Stimulated activated CD8-positive, alpha-beta memory T cell treated with anti-CD3 and anti-CD28 coated beads, Interleukin-2, amount 100 ng/mL, for 1 hour (primary cell): ENCODE measurements at places on chromosomes 5 and 9.

GRCh38 chr9:112970939-112971338 is 41.1 kb downstream of the ZNF883 start:
- DNase-seq, result no peak

DNA sequence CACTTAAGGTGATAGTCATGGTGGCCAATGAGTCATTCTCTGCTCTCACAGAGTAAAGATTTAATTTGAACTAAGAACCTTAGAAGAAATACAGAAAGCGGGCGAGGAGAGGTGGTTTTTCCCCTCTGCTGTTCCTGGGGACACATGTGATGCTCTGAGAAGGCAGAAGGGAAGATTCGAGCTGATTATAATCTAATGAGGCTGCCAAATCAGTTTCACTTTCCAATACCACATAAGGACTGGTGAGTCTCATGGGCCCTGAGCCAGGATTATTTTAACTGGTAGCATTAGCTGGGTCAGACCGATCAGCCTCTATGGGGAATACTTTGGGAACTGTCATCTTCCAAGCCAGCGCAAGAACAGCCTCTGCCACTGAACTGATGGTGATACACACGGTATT is 116.5 kb downstream of the SLC1A3 start:
- no peak for DNase-seq

- DNase-seq, result no peak
These were observed 13.9 kb upstream of the UNC5A start for GRCh38 chr5:176796411-176796810.

DNA sequence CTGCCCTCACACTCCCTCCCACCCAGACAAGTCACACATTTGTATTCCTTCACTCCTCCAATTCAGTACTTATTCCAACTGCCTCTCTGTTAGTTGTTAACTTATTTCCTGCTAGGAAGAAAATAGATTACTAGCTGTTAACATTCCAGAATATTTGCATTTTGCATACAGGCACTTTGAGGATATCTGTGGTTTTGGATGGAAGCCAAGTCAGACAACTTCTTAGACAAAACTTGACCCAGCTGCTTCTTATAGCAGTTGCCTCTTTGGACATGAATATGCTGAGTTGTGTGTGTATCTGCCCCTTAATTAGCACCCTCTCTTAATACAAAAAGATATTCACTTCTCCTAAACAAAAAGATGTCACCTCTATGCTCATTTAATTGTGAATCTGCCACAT is 1280.6 kb upstream of the ACO1 start:
- DNase-seq, result no peak

GRCh38 chr9:114592356-114592755 is 4.8 kb downstream of the ATP6V1G1 start:
- no peak for DNase-seq

- no peak for DNase-seq
These were observed 17.9 kb downstream of the ADGRD2 start for GRCh38 chr9:124468061-124468740.

GRCh38 chr5:73218552-73219171 is 45.7 kb downstream of the TMEM174 start:
- no peak for DNase-seq

DNA sequence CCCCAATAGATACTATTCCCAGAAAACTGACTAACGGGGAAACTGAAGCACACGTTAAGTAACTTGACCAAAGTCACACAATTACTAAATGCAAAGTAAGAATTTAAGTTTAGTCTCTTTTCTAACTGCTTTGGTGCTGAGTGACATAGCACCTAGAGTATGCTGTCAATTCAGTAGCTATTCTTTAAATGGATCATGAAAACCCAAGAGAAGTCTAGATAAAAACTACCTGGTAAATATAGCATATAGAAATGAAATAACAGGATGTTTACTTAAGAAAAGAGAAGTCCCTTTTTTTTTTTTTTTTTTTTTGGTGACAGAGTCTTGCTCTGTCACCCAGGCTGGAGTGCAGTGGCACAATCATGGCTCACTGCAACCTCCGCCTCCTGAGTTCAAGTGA is 129.2 kb downstream of the PDE4D start:
- DNase-seq, result no peak

DNA sequence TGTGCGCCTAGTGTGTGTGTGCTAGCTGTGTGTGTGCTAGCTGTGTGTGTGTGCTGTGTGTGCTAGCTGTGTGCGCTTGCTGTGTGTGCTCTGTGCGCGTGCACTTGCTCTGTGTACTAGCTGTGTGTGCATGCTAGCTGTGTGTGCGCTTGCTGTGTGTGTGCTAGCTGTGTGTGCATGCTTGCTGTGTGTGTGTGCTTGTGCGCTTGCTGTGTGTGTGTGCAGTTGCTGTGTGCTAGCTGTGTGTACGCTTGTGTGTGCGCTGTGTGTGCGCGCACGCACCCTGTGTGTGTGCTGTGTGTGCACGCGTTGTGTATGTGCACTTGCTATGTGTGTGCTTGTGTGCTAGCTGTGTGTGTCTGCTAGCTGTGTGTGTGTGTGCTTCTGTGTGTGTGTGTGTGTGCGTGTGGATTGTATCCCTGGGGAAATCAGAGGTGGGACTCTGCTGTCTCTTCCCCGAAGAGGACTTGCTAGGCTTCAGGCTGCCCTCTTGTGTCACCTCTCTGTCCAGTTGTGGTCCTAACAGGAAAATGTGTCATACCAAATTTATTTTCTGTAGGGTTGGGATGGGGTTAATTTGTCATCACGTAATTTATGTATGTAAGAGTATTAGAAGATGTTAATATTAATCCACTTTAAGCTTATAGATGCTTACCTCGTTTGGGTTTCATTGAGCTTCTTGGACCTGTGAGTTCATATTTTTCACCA is 38.9 kb downstream of the TPPP start:
- DNase-seq, result no peak

DNA sequence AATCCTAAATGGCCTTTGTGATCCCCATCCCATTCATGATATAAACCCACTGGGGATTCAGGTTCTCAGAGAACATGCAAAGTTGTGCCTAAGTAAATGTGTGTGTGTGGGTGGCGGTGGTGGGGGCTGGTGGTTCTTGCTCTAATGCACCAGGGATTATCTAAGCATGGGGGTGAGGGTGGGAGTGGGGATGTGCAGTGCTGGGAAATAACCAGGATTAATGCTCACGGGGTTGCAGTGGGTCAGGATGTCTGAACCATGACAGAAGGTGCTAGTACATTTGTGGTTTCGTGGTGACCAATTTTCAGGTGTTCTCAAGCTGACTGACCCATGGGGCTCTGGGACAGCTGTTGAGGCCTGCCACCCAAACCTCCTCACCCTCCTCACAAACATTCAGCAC is 101.0 kb downstream of the ZNF608 start:
- DNase-seq, result no peak

DNA sequence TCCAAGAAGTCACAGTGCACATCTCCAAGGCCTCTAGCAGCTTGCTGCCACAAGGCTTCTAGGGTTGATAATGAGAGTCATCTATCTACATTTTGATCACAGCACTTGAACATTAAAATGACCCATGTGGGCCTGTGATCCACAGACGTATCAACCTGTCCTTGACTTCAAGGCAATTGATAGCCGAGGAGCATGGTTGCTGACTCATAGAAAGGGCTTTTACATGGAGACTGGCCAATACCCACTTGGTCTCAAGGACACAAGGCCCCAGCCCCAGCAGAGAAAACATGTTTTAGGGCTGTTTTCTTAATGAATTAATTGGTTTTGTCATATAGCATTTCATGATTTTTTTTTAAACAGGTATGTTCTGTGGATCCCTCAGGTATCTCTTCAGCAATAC is 314.0 kb downstream of the SEMA5A start:
- DNase-seq, result no peak

GRCh38 chr5:16750445-16750844 is 133.6 kb upstream of the RETREG1 start:
- no peak for DNase-seq

GRCh38 chr9:14790628-14791027 is 68.1 kb upstream of the CER1 start:
- DNase-seq, result no peak

DNA sequence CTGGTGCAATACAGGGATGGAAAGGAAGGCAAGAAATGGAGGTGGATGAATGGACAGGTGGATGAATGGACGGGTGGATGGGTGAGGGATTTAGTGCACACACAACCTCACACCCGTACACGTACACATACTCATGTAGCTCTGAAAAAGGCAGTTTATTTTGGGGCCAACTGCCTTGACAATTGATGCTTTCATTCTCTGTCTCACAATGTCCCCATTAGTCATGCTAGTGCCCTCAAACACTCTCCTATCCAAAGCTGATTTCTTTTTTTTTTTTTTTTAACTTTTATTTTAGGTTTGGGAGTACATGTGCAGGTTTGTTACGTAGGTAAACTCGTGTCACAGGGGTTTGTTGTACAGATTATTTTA is 495.0 kb downstream of the DMAC1 start:
- DNase-seq, result no peak

GRCh38 chr9:87641067-87641466 is 84.9 kb upstream of the CTSL start:
- no peak for DNase-seq

GRCh38 chr5:11289733-11290132 is 528.7 kb upstream of the DAP start:
- no peak for DNase-seq

- DNase-seq, result no peak
These were observed 33.6 kb downstream of the IRF1 start for GRCh38 chr5:132456987-132457361.

DNA sequence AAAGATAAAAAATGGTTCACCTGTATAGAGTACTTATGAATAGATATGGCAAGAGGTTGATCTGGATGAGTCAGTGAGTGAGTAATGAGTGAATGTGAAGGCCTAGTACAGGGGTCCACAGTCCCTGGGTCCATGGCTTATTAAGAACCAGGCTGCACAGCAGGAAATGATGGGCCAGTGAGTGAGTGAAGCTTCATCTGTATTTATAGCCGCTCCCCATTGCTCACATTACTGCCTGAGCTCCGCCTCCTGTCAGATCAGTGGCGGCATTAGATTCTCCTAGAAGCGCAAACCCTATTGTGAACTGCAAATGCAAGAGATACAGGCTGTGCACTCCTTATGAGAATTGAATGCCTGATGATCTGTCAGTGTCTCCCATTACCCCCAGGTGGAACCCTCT is 307.7 kb upstream of the ZNF608 start:
- DNase-seq, result no peak

DNA sequence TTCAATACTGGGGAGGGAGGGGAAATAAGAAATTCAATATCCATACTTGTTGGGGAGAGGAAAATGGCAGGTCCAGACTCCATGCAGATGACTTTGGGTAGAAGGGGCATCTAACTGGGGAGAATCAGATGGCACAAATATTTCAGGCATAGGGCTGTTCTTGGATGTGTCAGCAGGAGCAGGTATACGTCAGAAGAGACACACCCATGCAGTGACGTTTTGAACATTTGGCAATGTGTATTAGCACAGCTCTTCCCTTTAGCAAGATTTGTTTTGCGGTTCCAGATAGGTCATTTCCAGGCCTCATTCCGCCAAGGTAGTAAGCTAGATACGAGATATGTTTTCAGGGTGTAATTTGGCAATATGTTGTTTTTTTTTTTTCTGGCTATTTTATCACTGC is 187.2 kb upstream of the CDH10 start:
- no peak for DNase-seq

GRCh38 chr5:10633271-10634049 is 69.6 kb downstream of the ANKRD33B start:
- DNase-seq, result peak; percentile 40

- no peak for DNase-seq
These were observed 79.2 kb upstream of the SPIN1 start for GRCh38 chr9:88308831-88309560.

- no peak for DNase-seq
These were observed 55.1 kb downstream of the ABCA1 start for GRCh38 chr9:104872656-104873488.

DNA sequence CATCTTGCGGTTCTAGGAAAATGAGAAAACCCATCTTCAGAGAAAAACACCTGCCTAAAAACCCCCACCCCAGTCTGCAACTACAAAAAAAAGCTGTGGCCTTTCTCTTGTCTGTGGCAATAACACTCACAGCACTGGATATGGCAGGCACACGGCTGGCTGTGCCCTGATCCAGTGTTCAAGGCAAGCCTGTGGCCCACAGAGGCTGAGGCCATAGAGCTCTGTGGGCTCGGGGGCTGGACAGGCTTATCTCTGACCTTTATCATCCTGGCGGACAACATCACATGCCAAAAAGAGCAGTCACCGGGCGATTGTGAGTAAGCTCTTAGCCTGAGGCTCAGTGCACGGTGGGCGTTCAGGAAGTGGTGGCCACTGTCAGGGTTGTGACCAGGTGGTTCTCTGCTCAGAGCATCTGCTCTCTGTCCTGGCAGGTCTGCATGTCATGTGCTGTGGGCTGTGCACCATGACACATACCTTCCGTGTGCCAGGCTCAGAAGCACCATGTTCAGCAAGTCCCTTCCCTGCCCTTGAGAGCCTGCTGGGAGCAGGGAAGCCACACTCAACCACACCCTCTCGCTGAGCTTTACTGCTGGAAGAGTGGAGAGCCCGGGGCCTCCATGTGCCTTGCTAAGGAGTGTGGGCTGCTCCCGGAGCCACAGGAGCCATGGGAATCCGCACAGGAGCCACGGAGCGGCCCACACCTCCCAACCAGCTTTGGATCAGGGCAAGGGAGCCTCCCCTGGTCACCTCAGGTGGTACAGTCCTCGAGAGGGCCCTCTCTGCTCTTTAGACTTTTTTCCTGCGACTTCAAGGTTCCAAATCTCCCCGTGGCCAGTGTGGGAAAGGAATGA is 34.6 kb upstream of the WDR38 start:
- no peak for DNase-seq

- DNase-seq, result no peak
These were observed 33.5 kb downstream of the ANXA2R start for GRCh38 chr5:43006424-43007202.

- DNase-seq, result no peak
These were observed 339.1 kb upstream of the CCNH start for GRCh38 chr5:87751824-87752223.

- DNase-seq, result peak; percentile 45
These were observed 21.5 kb downstream of the TPPP start for GRCh38 chr5:671459-672328.

GRCh38 chr9:33024126-33024965 is 727 bp upstream of the DNAJA1 start:
- no peak for DNase-seq

DNA sequence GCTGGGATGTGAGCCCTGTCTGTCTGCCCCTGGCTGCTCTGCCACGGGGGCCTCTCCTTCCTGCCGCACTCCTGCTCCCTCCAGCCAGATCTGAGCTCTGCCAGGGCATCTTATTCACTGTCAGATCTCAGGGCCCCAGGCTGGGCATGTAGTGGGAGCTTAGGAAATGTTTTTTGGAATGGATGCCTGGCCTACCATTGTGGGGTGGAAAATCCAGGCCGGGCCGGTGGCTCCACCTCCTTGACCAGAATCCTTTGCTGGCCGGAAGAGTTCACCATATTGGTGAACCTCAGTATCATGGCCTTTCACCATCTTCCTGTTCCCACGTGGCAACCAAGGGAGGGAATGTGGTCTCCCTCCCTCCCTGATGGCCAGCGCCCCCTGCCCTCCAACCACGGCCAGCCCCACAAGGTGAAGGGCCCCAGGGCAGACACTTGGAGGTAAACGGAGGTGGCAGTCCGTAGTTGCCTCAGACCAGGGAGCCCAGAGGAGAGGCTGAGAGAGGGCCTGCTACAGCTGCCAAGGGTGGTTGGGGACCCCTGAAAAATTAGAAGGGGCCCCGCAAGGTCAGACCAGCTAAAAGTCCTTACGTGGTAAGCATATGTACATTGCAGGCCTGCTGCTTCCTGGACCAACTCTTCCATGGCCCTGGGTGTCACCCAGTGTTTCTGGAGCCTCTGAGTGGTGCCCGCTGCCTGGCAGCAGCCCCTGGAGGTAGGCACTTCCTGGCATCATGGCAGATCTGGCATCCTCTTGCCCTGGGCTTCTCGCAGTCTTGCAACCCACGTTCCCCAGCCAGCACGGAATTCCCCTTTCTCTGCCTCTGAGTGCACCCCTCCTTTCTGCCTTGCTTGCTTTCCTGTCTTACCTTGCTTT is 153.3 kb downstream of the RGS3 start:
- no peak for DNase-seq
